Skin of body (tissue), 3 donors: ENCODE measurements at places on chromosomes 2 and 18. TPM values are rescaled to one million over a fixed set of nuclear protein-coding genes. Genes with fewer than 3 reads are reported as not detected.

Gene TP53I3
- total RNA-seq, result 25.7 TPM

Gene DOK6
- 7.0 TPM for total RNA-seq

DNA sequence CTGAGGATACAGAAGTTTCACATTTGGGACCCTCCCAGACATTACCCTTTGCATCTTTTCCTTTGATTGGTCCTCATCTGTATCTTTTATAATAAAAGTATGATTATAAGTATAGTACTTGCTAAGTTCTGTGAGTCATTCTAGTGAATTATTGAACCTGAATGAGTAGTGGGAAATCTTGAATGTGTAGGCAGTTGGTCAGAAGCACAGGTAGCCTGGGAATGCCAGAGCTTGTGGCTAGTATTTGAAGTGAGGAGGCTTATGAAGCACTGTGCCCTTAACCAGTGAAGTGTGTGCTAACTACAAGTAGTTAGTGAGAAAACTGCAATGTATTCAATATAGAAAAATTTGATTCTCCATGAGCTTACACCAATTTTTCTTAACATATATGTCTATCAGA lies 257.6 kb downstream of the GRB14 start:
- no peak for DNase-seq

DNA sequence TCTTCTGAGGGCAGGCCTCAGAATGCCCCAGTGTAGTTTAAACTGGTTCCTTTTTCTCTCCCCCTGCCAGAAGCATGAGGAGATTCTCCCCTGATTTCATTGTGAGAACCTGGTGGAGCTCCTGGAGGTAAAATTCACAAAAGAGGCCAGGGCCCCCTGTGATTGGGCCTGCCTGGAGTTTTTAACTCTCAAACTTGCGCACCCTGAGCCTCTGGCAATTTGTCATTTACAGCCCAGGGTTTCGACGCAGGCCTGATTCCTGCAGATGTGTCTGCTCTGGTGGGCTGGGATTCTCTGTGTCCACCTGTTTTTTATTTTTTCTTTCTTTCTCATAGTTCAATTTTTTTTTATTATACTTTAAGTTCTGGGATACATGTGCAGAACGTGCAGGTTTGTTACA lies 157.9 kb downstream of the ASB1 start:
- DNase-seq, result no peak

Gene MARS2
- 4.9 TPM for total RNA-seq

Gene SPR
- 3.9 TPM for total RNA-seq

GRCh38 chr2:145044491-145044890 lies 524.6 kb upstream of the ZEB2 start:
- DNase-seq, result no peak
